ENCODE measurements at places on chromosomes 12 and 14. TPM values are rescaled to one million over a fixed set of nuclear protein-coding genes. Genes with fewer than 3 reads are reported as not detected.
A peak's percentile ranks its signal among the peaks of the same experiment; 100 is the strongest.

DNA sequence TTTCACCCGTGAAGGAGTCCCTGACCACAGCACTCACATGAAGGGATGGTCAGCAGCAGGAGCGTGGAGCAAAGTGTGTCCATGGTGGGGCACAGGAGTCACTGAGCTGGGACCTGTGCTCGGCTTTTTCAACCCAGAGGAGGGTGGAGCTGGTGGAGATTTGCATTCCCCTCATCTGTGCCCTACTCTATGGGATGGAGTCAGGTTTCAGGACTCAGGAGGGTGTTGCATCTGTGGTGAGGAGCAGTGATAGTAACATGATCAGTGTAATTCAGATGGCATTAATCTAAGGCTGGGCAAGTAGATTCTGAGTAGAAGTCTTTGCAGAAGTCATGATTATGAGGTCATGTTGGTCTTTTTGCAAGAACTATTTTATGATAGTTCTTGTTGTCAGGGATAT is 511.9 kb downstream of the TMEM121 start:
- no peak for DNase-seq

DNA sequence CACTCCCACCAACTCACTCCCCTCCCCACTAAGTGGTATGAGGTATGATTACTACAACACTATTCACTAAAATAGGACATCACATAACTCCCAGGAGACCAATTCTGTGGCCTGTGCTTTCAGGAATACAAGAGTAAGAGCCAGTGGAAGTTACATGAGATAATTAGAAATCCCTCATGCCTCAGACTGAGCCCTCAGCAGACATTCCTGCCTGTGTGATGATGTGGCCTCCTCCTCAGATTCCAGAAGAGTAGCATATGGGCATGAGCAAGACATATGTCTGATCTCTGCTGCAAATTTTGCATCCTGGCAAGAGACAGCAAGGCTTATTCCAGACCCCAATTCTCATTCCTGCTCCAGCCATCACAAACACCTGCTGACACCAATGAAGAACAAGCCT is 46.0 kb upstream of the BMP4 start:
- DNase-seq: no peak

The ENDOU gene
- total RNA-seq: not detected

DNA sequence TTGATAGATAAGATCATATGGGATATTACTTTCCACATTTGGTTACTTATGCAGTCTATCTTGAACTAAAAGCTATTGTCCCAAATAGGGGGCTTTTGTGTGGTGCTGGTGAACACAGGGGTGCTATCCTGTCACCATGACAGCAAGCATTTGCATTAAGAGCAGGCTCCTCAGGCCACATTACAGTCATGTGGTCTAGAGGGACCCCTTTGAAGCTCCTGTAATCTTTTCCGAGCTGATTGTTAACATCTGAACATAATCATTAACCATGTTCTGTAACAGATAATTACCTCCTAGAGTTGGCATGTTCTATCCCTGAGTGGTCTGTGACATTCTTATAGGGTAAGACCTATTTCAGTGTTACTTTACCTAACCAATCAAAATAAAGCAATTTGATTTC is 178.8 kb downstream of the KTN1 start:
- DNase-seq: no peak

The KLHL33 gene
- total RNA-seq: 0.35 TPM

- no peak for DNase-seq
Measured at GRCh38 chr12:11786638-11787365, 137.3 kb downstream of the ETV6 start.

The COQ5 gene
- 32.6 TPM for total RNA-seq

The TMTC2 gene
- total RNA-seq: 6.5 TPM

The NPFF gene
- 0.69 TPM for total RNA-seq

DNA sequence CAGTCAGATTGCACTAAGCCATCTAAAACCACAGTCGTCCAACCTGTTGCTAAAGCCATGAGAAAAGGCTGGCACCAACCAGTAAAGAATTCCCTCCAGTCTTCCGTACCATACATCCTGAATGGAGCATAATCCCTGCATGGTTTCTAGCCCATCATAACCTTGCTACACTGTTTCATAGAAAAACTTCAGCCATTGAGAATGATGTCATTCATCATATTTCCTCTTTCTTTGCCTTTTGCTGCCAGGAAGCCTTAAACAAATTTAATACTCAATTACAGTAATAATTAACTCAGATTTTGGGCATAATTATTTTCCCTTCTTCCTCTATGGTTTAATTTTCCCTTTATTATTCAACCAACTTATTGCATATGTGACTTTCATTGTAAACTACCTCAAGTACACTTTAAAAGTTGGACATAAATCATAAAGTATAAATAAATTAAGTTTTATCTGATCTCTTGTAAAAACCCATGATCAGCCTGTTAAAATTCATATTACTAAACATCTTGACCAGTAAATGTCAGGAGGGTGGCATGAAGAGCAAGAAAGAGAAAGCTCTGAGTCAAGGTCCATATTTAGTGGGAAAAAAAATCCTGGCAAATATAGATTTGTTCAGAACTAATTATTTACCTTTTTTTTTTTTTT is 264.7 kb downstream of the ZFP36L1 start:
- no peak for DNase-seq

The RNASE2 gene
- total RNA-seq: not detected

- no peak for DNase-seq
Measured at GRCh38 chr12:5195691-5196090, 152.0 kb downstream of the KCNA5 start.

DNA sequence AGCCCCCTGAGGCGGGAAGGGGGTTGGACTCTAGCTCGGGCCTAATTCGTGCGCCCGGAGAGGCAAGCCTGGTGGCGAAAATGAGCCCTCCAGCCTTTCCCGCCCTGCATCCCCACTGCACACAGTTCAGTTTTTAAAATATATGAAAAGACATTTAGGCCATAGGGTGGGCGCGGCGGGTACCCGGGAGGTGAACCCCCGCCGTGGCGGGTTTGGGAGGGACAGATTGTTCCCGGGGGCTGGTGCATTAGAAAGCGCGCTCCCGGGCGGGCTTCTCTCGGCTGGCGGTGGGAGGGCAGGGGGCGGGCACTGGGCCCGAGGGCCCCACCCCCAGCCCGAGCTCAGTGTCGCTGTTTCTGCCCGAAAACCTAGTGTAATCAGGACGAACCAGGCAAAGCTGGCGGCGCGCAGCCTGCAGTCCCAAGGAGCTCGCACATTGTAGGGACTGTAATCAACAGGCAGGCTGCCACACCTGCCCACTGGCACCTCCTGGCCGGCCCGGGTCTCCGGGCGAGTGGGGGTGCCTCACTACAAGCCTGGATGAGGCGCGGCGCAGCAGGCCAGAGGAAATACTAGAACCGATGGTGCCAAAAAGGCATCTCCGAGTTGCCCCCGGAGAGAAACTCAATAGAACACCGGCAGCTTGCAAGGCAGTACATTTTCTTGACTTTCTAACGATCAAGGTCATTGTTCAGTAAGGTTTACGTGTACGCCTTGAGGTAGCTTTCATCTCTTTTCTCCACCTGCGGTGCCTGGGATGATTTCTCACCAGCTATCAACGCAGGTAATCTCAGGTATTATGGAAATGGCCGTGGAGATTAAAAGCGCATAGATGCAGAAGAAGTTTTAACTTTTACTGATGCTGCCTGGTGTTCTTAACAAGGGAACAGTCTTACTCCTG is 764 bp upstream of the SPTB start:
- peak; percentile 88 for DNase-seq

The EML1 gene
- 18.1 TPM for total RNA-seq

The INF2 gene
- total RNA-seq: 52.4 TPM

The PLXNC1 gene
- total RNA-seq: 6.5 TPM

DNA sequence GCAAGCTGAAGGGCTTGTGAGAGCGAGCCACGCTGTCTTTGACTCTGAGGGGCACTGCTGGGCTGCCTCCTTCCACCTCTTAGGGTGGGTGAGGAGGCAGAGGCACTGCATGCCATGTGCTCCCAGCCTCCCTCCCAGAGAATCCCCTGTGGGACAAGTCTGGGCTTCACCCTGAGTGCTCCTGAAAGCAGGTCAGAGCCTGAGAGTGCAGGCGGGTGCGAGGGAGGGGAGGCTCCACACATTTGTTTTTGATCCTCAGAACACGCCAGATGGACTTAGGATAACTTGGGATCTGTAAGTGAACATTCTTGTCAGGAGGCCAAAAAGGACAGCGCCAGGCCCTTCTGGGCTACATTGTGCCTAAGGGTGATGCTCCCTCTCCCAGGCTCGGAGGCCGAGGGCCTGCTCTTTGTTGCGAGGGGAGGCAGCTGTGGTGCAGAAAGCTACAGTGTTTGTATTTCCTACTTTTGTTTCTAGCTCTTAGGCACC is 155.4 kb downstream of the TMX1 start:
- peak; percentile 26 for DNase-seq

- peak; percentile 72 for DNase-seq
Measured at GRCh38 chr14:44846232-44846824, 115.4 kb downstream of the KLHL28 start.

The REC8 gene
- total RNA-seq: 25.7 TPM

DNA sequence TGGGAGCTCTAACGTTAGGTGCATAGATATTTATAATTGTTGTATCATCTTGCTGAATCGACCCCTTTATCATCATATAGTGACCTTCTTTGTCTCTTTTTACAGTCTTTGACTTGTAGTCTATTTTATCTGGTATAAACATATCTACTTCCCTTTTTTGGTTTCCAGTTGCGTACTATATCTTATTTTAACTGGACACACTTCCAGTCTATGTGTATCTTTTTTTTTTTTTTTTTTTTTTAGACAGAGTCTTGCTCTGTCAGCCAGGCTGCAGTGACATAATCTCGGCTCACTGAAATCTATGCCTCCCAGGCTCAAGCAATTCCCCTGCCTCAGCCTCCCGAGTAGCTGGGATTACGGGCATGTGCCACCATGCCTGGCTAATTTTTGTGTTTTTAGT is 41.9 kb upstream of the ZFP36L1 start:
- DNase-seq: no peak

DNA sequence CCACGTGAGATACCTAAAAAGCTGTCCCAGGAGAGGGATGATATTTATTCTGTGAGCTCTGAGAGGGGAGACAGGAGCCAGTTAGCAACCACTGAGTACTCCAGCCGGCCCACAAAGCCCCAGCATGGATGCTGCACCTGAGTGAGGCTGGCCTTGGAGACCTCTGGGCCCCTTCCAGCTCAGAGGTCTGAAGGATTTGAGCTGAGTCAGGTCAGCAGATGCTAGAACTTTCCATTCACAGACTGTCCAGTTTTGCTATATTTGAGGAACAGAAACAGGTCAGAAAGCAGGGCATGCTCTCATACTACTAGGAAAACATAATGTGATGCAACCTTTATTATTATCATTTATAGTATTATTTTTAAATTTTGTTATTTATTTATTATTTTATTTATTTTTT is 15.0 kb upstream of the MAPKAPK5 start:
- DNase-seq: no peak

GRCh38 chr12:116172224-116172849 is 105.2 kb downstream of the MED13L start:
- DNase-seq: no peak

The GPR132 gene
- 0.14 TPM for total RNA-seq

DNA sequence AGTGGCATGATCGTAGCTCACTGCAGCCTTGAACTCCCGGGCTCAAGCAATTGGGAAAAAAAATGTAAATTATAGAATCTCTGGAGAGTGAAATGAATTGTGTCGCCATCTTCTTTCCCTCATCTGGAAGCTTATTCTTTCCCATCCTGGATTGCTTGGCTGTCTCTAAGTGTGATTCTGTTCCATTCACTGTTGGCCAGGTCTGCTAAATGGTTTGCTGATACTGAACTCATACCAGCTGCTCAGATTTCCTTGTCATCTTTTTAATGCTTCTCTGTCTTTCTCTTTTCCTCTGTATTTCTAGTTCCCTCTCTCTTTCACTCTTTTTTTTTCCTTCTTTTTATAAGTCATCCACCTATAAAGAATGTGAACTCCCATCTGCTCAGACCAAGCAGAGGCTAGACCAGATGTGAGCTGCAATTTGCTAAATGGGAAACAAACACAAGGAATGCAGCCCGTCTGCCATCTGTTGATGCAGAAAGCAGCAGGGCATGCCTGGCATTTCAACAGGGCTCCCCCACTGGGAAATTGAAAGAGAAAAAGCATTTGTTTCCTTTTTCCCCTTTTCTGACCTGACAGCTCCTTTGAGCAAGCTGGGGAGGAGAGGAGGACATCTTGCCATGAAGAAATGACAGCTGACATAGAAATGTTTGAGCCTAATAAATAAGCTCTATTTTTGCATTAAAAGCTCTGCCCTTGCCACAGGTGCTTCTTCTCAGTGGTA is 1823.6 kb upstream of the FLRT2 start:
- peak; percentile 93 for DNase-seq

DNA sequence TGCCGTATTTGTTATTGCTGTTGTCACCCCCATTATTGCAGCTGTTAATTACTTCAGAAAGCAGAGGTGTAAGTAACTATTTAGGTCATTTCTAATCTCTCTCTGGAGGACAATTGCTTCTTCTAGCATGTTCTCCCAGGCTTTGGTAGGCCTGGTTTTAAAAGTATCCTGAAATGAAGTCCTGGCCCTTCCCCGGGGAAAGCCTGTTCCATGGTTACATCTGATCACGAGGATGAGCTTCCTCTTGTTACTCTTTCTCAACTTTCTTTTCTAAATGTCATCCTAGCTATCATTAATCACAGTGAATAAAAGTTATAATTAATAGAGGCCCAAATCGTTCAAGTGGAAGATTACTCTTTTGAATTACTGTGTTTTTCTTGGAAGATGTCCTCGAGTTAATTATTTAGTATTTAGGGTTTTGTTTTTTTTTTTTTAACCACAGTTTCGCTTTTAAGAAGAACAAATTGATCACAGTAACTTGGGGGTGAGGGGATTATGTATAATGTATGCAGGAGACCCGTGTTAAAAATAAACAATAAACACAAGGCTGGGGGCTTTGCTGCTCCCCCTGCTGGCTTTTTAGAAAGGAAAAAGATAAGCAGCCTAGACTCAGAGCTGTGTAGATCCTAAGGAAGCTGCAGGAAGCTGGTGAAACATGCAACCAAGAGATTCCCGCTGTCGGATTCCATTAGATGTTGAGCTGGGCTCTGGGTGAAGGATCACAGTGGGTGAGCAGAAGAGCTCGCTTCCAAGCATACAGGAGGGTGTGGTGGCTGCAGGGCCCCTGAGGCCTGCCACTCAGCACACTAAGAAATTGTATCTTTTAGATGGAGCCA is 420.1 kb downstream of the FUT8 start:
- DNase-seq: peak; percentile 51

DNA sequence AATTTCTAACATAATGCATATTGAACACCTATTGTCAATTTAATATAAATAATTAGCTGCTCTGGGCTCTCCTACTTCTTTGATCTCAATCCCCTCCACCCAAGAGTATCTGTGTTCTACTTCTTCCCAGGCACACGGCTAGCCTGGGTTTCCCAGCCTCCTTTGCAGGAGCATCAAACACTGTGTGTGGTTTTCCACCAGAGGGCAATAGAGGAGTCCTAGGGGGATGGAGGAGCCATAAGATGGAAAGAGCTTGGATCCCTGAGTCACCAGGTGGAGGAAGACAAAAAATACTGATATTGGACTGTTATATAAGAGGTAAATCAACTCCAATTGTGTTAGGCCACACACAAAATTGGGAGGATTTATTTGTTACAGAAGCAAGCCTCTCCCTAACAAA is 333.7 kb downstream of the GLT1D1 start:
- DNase-seq: peak; percentile 40

The CD27 gene
- total RNA-seq: not detected

Data from GM23338 (cell line).